ENCODE measurements at places on chromosomes 2 and 18. TPM values are rescaled to one million over a fixed set of nuclear protein-coding genes. Genes with fewer than 3 reads are reported as not detected.

DNA sequence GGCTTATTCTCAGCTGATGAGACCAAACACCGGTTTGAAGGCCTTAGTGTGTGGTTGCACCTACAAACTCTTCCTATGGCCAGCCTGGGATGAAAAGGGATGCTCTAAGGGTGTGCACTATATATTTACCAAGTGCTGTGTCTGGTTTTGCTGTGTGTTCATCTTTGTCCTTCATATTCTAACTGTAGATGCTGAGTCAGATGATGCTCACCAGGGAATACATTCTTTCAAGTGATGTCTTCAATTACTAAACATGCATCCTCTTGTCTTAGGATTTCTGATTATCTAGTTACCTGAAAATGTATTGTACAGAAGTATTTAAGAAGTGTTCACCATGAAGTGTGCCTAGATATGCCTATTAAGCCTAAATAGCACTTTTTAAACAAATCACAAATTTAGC is 1111.6 kb upstream of the ZEB2 start:
- no peak for DNase-seq

GRCh38 chr2:83071352-83071751 is 1387.7 kb downstream of the SUCLG1 start:
- DNase-seq = no peak

ATIC gene
- total RNA-seq = 73.8 TPM

DNA sequence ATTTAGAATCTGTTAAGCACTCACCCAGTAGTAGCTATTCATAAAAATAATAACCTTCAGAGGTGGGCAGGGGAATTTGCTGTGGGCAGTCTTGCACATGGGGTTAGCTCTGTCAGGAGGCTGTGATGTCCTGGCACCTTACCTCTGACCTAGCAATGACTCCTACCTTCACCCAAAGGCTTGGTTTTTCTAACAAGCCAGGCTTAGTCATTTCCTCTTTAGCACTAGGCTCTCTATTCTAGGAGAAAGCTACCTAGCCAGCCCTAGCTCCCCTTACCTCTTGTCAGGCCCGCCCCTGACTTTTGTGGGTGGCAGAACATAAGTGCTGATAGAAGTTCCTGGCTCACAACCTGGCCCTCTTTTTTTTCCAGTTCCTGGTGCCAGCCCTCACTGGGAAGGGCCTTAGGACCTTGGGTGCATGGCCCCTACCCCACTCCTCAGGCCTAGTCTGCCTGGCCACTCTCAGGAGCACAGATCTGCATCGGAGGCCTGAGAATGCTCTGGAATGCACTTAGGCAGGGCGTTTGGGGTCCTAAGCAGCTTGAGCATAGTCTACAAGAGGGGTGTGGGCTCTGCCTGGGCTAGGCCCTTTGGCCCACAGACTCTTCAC is 17.7 kb downstream of the CPLX4 start:
- DNase-seq = no peak

DNA sequence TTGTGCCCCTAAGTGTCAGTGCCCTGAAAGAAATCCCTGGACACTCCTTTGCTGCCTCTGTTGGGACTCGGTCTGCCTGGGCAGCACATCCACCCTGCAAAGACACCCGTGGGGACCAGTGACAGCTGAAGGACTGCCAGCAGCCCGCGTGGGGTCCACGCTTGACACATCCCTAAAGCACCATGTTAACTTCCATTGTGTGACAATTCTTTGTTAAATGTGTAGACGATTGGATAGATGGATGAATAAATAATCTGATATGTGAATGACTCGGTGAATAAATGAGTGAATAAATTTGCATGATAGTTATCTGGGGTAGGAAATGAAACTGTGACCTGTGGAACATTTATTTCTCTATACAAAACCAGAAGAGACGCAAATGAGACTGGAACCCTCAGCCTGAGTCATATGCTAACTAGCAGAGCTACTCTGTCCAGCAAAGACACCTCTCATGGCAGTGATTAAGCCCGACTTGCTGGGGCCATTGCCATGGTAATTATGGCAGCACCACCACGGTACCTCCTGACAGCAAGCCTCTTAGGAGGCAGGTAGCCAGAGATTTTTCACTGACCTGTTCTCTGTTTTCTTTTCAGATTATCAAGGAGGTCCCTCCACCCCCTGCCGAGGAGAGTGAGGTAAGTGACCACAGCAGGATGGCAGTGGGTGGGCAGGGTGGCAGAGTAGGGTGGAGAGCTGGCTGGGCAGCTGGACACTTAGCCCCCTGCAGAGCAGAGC is 156.8 kb downstream of the ANTXR1 start:
- no peak for DNase-seq

DNA sequence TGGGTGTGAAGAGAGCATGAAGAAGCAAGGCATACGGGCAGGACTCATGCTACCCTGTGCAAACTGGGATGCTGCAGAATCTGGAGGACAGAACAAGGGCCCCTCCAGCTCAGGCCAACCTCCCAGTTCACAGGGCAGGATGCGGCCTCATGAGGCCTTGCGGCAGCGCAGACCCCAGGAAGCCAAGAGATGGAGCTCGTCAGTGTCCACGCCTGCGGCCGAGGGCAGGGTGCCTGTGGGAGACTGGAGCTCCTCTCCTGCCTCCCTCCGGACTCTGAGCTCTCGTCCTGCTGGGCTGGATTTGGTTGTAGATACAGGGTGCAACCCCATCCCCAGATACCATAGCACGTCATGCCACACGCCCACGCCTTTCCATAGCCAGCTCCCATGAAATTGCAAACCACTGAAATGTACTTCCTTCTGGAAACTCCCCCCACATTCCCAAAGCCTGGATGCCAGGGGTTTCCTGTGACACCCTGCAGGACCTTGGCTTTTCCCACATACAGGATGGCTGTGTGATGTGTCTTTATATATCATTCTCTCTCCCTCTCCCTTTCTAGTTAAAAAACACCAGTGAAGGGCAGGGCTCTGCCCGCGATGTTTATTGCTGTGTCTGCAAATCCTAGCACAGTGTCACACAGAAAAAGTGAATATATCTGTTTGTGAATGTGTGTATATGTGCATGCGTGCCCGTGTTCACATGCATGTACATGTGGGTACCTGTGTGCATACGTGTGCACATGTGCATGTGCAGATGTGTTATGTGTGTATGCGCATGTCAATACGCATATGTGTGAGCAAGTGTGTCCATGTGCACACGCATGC is 12.3 kb upstream of the SNTG2 start:
- no peak for DNase-seq

DNA sequence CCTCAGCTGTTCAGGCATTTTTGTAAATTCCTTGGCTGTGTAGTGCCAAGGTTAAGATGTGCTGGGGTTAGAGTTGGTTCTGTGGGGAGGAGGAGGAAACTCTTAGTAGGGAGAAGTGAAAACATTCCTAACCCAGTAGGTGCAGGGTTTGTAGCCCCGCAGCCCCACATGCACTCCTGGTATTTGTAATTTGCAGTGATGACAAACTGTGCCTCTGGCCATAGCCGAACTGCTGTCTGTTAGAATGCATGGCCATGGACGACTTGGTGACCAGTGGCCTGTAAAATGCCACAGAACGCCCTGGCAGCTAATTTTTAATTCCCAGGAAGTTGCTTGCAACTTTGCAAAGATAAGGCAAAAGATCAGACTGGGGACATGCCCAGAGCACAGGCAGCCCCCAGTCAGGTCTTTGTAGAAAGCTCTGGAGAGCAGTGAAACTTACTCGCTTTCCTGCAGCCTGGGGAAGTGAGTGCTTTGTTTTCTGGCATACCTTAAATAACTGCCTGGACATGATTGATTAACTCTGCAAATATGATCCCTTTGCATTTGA is 38.4 kb downstream of the LYPD6B start:
- DNase-seq = no peak

DNA sequence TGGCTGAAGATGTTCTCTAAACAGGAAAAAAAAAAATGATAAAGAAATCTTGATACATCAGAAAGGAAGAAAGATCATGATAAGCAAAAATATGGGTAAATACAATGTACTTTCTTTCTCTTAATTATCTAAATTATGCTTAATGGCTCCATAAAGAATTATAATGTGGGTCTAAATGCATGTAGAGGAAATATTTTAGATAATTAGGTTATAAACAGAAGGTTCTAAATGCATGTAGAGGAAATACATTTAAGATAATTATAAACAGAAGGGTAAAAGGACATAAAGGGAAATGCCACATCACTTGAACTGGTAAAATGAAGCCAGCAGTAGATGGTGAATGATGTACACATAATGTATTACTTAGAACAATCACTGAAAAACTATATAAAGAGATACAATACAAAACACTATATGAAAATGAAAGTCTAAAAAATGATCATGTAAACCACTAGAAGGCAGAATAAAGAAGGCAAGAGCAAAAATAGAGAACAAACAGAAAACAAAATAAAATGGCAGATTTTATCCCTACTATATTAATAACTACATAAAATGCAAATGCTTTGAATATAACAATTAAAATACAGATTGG is 308.4 kb upstream of the CDH2 start:
- DNase-seq = no peak

DNA sequence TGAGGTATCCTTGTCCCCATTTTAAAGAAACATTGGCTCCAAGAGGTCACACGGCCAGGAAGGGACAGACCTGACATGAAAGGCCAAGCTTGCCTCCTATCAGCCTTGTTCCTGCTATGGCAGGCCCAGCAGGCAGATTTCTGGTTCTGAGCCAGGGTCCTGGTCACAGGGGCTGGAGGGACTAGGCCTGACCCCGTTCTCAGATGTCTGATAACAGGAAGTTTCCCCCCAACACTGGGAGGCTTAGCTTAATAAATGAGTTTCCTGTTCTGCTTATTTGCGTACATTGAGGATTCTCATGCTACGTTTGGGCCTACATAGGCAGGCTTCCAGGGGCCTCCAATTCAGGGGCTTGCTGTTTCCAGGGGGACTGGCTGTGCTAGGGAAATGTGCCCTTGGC is 107.8 kb upstream of the LTBP1 start:
- no peak for DNase-seq

- no peak for DNase-seq
Measured at GRCh38 chr18:58788971-58789875, 75.5 kb upstream of the ZNF532 start.

LCT gene
- 0.09 TPM for total RNA-seq

- no peak for DNase-seq
Measured at GRCh38 chr2:240791221-240791800, 28.7 kb downstream of the KIF1A start.

GRCh38 chr2:55165626-55166025 is 66.5 kb downstream of the CLHC1 start:
- no peak for DNase-seq

DNA sequence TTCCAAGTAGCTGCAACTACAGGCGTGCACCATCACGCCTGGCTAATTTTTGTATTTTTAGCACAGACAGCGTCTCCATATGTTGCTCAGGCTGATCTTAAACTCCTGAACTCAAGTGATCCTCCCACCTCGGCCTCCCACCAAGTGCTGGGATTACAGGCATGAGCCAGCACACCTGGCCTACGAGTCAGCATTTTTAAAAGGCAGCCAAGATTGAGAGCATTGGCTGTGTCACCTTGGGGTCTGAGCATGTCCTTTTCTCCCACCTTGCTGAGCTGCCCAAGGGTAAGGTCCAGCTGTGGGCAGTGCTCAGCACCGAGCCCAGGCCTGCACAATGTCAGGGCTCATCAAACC is 142.8 kb upstream of the LMAN1 start:
- DNase-seq = no peak

DNA sequence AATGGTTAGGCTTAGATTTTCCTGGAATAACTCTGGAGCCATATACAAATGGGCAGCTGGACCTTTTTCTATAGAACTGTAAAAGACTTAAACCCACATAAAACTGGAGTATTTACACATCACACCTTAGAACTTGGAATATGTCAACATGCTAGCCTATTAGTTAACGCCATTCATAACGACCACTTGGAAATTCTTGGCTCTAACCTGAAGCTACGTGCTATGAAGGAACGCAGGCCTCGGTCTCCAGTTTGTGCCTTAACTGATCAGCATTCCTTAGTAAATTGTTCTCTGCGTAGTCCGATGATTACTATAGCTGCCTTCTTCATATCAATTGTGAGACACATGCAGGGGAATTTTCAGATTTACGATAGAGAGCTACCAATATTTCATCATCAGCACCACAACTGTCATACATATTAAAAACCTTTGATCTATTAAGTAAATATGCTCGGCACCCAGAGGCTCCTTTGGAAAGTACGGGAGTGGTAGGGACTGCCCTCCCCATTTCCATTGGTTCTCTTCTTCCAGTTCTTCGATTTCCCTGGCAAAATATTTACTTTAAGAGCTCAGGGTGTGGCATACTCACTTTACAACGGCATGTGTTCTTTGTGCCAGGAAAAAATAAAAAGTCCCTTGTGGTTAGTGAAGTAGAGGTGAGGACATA is 17.5 kb upstream of the CCL20 start:
- peak; percentile 68 for DNase-seq

KIF1A gene
- 17.2 TPM for total RNA-seq

DNA sequence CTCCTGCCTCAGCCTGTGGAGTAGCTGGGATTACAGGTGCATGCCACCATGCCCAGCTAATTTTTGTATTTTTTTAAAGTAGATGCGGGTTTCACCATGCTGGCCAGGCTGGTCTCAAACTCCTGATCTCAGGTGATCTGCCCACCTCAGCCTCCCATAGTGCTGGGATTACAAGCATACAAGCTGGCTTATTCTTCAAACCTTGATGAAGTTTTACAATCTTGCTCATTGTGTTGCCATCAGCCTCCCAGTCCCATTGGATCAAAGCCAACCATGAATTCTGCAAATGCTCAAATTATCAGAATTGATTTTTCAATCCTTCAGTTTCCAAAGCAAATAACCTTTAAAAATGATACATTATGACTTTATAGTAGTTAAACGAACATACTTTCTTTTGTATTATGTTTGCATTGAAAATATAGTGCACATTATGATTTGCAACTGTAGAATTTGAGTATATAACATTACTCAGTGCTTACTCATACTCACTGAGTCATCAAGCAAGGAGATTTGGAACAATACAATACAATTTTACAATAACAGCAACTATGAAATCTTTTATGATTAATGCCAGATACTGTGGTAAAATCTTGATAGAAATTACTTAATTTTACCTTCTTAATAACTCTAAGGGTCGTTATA is 1491.9 kb upstream of the CELF4 start:
- no peak for DNase-seq

DNA sequence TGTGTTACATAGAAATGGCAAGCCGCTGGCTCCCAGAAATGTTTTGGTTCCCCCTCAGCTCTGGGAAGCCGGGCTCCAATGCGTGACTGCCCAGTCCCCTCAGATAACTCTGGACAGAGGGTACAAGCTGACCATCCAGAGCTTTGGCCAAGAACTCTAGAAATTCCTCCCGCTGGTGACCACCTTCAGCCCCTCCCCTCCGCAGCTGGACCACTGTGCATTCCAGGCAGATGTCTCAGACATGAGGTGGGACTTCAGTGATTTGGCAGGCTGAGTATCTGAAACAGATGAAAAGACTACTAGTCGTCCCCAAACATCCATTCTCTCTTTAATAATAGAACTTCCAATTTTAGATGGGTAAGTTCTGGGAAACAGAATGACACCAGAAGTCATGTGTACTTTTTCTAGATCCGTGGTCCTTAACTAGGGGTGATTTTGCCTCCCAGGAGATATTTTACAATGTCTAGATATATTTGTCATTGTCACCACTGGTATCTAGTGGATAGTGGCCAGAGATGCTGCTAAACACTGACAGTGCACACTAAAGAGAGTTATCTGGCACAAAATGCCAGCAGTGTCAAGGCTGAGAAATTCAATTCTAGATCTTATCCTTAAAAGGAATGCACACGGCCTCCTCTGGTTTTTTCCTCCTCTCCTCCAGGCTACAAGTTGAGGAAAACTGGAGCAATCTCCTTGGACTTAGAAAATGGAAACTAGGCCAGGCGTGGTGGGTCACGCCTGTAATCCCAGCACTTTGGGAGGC is 294.3 kb downstream of the SRBD1 start:
- no peak for DNase-seq

Measured in mucosa of descending colon (tissue), 3 donors.